Renal pelvis (tissue), 12 donors: ENCODE measurements at places on chromosomes 6 and 20. TPM values are rescaled to one million over a fixed set of nuclear protein-coding genes. Genes with fewer than 3 reads are reported as not detected.

DNA sequence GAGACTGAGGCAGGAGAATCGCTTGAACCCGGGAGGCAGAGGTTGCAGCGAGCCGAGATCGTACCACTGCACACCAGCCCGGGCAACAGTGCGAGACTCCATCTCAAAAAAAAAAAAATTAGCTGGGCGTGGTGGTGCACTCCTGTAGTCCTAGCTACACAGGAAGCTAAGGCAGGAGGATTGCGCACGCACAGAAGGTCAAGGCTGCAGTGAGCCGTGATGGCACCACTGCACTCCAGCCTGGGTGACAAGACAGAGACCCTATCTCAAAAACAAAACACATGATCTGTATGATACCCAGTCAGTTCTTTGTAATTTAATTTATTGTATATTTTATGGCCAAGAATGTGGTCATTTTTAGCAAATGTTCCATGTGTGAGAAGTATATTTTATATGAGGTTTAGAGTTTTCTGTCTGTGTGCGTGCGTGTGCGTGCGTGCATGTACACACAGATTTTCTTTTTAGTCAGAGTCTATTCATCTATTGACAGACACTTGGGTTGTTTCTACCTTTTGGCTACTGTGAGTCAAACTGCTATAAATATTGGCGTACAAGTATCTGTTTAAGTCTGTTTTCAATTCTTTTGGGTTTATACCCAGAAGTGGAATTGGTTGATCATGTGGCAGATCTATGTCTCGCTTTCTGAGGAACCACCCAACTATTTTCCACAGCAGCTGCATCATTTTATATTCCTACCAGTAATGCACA, 22.2 kb upstream of the MYL9 start:
- DNase-seq: no peak

DNA sequence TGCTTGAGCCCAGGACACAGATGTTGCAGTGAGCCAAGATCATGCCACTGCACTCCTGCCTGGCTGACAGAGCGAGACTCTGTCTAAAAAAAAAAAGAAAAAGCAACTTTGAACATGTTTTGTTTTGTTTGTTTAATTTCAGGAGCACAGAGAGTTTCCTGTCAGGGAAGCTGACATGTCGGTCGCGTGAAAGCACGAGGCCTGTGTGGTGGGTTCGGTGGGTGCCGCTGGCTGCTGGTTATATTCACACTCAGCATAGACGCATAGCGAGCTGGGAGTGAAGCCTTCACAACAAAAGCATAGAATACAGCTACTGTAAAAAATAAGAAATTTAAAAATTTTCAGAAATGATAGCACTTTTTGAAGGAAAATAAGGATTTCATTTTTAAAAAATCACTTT, 14.5 kb downstream of the MTG2 start:
- DNase-seq: no peak

DNA sequence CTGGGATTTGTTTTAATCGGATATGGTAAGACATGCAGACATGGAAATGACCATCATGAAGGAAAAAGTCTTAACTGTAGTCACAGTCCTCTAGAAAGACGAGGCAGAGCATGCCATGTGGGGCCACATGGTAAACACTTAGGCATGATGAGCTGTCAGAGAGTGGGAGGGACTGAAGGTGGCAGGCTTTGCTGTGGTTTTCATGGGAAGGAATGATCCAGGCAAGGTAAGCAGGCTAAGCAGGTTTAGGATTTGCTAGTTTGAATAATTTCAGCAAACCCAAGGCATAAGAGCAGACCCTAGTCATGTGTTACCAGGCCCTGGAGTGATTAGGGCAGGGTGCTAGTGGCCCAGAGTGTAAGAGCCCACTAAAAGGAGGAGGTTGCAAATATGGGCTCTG, 47.2 kb upstream of the STMND1 start:
- DNase-seq: no peak

SPTLC3 gene
- polyA plus RNA-seq: 20.7 TPM

GRCh38 chr6:115766745-115767462, 293.8 kb downstream of the FRK start:
- no peak for DNase-seq

C20orf202 gene
- 0.33 TPM for polyA plus RNA-seq

GJA10 gene
- polyA plus RNA-seq: not detected

DNA sequence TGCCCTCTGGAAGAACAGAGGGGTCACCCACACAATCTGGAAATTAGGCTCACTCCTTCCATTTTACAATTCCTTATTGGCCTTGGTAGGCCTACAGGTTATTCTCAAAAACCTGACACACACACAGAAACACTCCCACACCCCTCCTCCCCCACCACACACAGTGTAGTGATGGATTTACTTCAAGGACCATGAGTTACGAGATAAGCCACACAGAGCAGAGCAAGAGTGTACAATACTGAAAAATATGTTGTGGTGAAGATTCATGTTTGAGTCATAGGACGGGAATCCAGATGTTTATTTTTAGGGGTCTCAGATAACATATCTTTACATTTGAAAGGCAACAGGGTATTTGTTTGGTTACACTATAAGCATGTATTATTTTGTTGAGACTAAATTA, 291.9 kb downstream of the PLCB1 start:
- DNase-seq: no peak

DNA sequence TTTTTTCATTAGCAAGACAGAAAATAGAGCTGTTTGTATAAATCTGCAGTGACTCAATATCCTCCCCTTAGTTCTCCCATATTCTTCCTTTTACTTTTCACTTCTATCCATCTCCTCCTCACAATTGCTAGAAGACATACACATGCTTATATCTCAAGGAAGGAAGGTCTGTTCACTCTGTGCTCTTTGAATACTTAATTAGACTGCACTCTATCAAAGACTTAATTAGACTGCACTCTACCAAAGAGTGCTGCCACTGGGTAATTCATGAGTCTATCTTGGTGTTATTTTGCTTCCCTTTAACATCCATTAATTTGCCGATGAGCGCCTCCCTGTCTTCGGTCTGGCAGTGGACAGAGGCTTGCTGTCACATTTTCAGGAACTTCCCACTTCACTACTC, 241.9 kb downstream of the ADGB start:
- DNase-seq: no peak

DNA sequence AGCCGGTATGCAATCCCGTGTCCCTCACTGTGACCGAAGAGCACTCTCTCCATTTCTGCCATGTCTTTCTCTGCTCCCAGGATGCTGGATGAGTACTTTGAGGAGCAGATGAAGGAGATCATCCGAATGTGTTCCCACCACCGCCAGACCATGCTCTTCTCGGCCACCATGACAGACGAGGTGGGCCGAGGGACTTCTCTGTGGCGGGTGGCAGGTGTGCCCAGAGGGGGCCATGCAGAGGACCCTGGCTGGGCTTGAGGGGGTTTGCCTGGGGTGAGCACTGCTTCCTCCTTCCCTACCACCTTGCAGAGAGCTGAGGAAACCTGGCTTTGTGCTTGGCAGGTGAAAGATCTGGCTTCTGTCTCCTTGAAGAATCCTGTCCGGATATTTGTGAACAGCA, 14.0 kb downstream of the DDX27 start:
- DNase-seq: no peak

DNA sequence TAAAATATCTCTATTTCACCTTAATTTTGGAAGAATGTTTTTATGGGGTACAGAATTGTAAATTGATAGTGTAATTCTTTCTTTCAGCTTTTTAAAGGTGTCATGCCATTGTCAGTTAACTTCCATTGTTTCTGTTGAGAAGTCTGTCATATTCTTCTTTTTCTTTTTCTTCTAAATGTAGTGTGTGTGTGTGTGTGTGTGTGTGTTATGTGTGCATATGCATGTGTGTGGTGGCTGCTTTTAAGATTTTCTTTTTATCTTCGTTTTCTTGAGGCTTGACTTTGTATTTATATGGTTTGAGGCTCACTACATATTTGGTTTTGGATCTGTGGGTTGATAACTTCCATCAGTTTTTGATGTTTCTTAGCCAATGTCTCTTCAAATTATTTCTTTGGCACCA, 176.5 kb downstream of the OGFRL1 start:
- no peak for DNase-seq

PMEPA1 gene
- polyA plus RNA-seq: 21.7 TPM

- no peak for DNase-seq
Measured at GRCh38 chr6:10140824-10141223, 274.1 kb downstream of the TFAP2A start.

GRCh38 chr6:139528471-139528870, 154.0 kb upstream of the CITED2 start:
- no peak for DNase-seq

DNA sequence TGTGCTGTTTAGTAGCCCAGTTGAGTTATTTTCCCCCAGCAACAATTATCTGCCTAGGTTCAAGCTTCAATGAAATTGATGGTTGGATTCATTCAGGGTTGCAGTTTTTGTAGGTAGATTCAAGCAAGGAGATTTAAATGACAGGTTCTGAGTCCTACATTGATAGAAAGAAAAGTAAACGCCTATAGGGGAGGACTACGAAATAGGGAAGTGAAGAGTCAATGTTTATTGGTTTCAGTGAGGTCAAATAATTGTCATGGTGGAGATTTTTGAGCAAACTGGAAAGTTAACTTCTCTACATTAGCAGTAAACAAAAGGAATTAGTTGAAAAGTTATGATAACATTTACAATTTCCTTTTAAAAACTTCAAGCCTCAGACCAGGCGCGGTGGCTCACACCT, 734 bp upstream of the WFDC13 start:
- no peak for DNase-seq

SYCP2 gene
- polyA plus RNA-seq: 4.9 TPM

GRCh38 chr6:15386756-15387112, 140.9 kb downstream of the JARID2 start:
- DNase-seq: no peak

TSBP1 gene
- polyA plus RNA-seq: 0.17 TPM

DNA sequence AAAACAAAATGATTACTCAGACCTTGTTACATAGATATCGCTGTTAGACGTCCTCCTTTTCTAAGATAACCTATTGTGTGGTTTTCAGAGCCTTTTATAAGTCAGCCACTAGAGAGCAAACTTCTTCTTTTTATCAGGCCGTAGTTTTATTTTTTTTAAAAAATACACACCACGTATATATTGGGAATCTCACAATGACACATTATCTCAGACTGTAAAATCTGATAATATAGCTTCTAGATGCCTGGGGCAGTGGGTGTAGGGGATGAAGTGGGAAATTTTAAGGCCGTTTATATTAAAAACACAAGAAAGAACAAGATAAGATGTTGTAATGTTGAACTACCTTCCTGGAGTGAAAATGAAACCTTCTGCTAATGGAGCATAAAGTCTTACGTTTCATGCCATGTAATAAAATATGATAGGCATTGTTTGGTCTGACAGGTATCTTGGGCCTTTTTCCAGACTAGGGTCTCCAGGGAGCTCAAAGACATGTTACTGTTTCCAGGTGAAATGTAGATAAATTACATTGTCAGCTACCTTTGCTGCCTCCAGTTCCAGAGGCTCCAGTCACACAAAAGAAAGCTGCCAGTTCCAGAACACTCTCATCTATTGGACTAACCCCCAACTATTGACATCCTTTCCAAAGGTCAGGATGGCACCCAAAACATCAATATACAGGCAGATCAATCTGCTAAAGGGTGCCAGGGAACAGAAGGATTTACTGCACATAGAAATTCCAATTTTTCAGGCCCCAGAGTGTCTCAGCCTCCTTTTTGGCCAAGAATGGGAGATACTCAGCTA, 130.2 kb upstream of the AKIRIN2 start:
- peak; percentile 22 for DNase-seq

SLC26A8 gene
- 0.39 TPM for polyA plus RNA-seq

GRCh38 chr6:32785781-32786533, 22.6 kb upstream of the HLA-DQB2 start:
- DNase-seq: peak; percentile 53

DNA sequence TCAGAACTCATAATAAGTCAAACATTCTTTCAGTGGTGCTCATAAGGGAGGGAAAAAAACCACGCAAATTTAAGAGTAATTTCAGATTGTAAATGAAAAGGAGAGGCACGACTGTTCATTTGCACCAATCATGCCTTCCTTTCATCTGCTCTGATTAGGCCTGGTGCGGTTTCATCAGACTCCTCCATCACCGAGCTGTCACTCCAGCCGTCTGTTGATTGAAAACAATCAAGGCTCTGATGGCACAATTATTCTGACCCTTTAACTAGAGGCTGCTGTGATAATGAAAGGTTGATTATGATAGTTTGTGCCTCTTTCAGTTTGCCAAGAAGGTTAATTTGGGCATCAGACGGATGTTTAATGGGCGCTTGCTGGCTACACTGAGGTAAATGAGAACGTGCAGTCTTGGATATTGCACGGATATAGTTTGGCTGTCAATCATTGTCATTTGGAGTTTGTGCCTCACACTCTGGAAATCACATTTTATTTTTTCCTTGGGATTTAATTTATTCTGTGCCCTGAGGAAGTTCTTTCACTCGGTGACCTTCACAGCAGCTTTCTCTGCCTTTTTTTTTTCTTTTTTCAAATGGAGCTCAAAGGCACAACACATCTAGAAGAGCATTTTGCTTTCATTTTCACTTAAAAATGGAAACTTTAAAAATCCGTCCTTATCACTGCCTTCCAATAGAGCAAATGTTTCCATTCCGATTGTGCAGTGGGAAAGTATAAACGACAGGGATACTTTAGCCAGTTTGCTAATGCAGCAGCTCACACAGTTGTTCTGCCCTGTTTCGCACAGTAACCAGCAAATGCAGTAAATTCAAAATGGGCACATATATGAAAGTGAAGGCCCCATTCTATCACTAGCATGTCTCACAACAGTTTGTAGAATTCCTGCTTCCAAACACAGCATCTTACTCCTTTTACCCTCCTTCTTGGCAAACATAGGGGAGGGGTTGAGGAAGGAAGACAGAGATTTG, 172.8 kb downstream of the KLHL32 start:
- DNase-seq: no peak

DNA sequence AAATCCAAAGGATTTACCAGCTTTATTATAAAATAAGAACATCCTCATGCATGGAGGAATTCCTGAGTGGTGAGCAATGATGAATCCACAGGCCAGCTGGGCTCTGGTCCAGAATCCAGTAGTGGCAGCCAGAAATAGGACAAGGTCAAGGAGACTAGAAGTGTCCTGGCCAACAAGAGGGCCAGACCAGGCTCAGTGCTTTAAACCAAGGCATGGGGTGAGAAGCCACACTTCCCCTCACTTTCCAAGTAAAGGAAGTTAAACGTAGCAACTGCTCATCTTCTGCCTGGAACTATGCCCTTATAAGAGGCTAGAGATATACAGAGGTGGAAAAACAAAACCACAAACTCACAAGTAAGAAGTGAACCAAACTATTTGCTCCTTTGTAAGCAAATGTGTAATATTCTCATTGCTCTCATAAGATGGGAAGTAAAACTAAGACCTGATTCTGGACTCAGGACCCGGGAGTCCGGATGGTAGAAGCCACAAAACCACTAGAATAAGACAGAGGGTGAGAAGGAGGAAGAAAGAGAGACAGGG, 253.2 kb downstream of the UST start:
- DNase-seq: no peak

DNA sequence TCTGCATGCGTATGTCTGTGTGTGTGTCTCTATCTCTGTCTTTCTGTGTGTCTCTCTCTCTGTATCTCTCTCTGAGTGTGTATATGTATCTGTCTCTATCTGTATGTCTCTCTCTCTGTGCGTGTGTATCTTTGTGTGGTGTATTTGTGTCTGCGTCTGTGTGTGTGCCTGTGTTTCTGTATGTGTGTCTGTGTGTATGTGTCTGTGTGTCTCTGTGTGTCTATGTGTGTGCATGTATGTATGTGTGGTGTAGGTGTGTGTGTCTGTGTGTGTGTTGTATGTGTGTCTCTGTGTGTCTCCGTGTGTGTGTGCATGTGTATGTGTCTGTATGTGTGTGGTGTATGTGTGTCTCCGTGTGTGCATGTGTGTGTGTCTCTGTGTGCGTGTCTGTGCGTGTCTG, 243.0 kb upstream of the FOXQ1 start:
- no peak for DNase-seq

SHLD1 gene
- 9.3 TPM for polyA plus RNA-seq

USP49 gene
- polyA plus RNA-seq: 9.9 TPM
